ENCODE measurements at places on chromosomes 2 and 18.

DNA sequence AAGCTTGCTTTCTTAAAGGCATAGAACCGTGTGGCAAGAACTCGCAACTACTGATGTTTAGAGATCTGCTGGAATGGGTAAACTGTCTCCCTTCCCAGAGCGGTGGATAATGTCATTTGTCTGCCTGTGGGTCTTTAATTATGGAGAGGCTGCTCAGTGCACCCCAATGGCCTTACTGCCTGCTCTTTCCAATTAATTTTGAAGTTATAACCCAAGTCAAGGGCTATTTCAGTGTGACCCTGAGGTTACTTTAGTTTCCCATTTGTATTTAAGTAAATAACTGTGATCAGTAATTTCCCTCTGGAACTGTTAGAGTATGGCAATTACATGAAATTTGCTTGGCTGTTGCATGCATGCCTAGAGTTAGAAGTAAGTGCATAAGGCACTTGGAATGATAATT lies 48.9 kb upstream of the LYPD6 start:
- DNase-seq = no peak

- no peak for DNase-seq
These were observed 49.8 kb upstream of the LGALSL start for GRCh38 chr2:64404002-64404731.

DNA sequence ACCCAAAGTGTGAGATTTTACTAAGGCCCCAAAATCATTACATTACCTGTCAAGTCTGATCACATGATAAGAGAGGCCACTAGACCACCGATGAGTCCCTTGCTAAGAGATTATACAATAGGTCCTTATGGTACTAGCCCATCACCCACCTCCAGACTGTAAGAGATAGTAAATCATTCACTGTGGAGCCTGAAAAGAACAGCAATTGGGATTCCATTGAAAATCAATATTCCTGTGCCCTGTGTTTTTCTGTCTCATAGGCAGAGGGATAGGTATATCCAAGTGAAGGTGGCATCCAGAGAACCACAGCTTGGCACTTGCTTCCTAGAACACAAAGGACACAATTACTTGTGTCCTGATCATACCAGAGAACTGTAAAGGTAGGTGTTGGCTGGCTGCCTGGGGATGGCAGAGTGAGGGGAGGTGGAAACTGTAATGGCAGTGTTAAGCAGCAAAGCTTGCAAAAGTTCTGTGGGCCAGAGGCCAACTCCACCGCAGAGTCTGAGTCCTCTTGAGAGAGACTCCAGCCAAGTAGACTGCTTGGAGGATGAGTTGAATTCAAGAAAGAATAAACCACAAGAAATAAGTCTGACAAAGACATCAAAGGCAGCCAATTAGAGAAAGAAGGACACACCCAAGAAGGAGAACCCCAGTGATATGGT lies 102.0 kb upstream of the PIEZO2 start:
- no peak for DNase-seq

- no peak for DNase-seq
These were observed 28.0 kb upstream of the PPP1R1C start for GRCh38 chr2:181957668-181958067.
